ENCODE measurements at places on chromosomes 2 and 18. TPM values are rescaled to one million over a fixed set of nuclear protein-coding genes. Genes with fewer than 3 reads are reported as not detected.

DNA sequence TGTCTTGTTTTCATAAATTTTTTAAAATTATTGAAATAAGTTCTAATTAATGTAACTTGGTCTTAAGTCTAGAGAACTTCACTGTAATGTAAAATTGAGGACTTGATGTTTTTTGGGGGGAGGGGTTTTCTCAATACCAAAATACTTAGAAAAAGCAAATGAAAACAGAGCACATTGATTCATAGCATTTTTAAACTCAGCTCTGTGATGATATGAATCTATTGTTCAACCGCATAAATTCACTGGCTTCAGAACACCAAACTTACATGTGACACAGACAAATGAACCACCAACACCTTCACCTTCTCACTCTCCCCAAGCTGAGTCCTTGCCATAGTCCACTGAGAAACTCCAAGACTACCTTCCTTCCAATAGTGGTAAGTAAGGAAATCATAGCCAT is 108.2 kb downstream of the ZNF521 start:
- no peak overlapping the region for H3K4me3 ChIP-seq
- no peaks in the 10 kb centered on the region for H3K4me1 ChIP-seq
- DNase-seq, result no peak
- no peak overlapping the region for H3K27ac ChIP-seq
- H3K27me3 ChIP-seq, result no peaks in the 10 kb centered on the region
- H3K36me3 ChIP-seq, result no peaks in the 10 kb centered on the region

FNDC4 gene
- 18.0 TPM for total RNA-seq

DNA sequence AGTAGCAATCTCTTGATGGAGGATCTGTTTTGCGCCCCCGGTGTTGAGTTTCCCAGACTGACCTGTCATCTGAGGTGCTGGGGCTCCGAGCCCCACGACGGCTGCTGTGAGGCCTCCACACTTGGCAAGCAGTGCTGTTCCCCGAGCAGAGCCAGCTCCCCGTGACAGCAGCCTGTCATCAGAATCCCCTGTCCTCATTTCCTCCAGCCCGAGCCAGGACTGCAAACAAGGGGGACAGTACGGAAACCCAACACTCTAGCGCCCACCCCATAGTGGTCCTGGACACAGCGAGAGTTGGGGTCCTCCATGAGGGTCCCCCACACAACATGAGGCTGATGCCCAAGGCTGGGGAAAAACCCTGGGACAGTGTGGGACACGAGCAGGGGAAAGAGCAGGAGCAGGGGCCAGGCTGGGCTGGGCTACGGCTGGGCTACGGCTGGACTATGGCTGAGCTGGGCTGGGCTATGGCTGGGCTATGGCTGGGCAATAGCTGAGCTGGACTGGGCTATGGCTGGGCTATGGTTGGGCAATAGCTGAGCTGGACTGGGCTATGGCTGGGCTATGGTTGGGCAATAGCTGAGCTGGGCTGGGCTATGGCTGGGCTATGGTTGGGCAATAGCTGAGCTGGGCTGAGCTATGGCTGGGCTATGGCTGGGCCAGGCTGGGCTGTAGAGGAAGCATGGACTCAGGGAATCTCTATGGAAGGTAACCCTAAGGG is 1.5 kb upstream of the KLHL30 start:
- no peak overlapping the region for H3K27ac ChIP-seq
- DNase-seq, result no peak
- no peak overlapping the region for H3K4me3 ChIP-seq
- no peaks in the 10 kb centered on the region for H3K27me3 ChIP-seq
- H3K36me3 ChIP-seq, result no peaks in the 10 kb centered on the region

METTL4 gene
- total RNA-seq, result 15.2 TPM

GRCh38 chr18:51226068-51226467 is 28.6 kb upstream of the MEX3C start:
- no peak overlapping the region for H3K27ac ChIP-seq
- H3K4me1 ChIP-seq, result no peaks in the 10 kb centered on the region
- H3K36me3 ChIP-seq, result no peaks in the 10 kb centered on the region
- no peaks in the 10 kb centered on the region for H3K27me3 ChIP-seq

GRCh38 chr18:38900031-38900430 is 1334.4 kb upstream of the CELF4 start:
- no peaks in the 10 kb centered on the region for H3K27me3 ChIP-seq
- H3K4me1 ChIP-seq, result no peaks in the 10 kb centered on the region
- H3K27ac ChIP-seq, result no peak overlapping the region
- DNase-seq, result no peak
- H3K36me3 ChIP-seq, result no peaks in the 10 kb centered on the region

DNA sequence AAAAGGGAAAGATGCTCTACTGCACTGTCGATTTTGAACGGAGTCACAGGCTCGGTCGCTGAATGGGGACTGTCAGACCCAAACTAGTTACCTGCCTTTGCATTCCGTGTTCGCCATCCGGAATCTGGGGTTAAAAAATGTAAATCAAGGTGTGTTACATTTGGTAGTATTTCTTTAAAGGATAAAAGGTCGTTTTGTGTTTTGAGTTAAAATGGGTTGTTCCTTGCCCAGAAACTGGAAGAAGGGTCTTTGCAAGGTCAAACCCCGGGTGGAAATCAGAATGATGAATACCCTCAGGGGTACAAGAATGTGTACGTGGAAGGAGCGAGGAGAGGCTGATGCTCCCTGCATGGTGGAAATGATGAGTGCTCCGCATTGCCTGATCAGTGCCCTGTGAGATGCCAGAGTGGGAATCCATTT is 1.0 kb downstream of the VSNL1 start:
- peak; percentile 27 for DNase-seq
- no peaks in the 10 kb centered on the region for H3K4me1 ChIP-seq
- H3K4me3 ChIP-seq, result peak overlapping the region; percentile 62
